Effector CD8-positive, alpha-beta T cell (primary cell): ENCODE measurements at places on chromosomes 1 and 21.

DNA sequence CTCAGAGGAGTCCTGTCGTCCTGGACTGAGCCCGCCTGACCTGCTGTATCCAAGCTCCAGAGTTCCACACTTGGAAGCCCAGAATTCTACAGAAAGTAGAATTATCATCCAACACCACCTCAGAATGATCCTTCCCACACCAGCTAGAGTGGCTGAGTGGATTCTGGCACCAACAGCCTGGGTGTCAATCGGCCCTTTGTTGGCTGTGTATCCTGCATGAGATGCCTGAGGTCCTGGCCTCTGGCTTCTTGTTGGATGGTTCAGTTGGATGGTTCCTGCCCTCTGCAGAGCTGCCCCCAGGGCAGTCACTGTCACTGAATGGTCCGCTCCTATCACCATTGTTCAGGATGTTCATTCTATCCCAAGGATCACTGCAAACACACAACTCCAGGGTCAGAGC, 49.8 kb downstream of the PGBD5 start:
- no peak for DNase-seq

GRCh38 chr1:100581096-100581705, 43.3 kb downstream of the GPR88 start:
- no peak for DNase-seq

- DNase-seq, result no peak
Measured at GRCh38 chr1:212688341-212689047, 11.1 kb downstream of the BATF3 start.

- DNase-seq, result no peak
Measured at GRCh38 chr21:14956807-14957206, 108.0 kb downstream of the NRIP1 start.

GRCh38 chr1:55150880-55151588, 64.1 kb downstream of the USP24 start:
- DNase-seq, result no peak

DNA sequence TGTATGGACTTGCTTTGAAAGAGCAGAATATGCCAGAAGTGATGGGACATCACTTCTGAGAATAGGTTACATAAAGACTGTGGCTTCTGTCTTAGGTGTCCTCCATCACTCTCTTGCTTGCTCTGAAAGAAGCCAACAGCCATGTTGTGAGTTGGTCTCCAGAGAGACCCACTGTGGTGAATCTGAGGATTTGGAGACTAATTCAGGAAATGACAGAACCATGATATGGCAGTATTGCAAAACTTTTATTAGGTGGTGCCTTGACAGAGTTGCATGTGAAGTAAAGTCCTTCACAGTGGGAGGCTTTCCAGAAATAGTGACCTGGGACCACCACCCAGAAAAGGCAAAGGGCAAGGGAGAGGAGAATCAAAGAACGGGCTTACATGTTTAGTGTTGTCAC, 628.6 kb downstream of the KCNT2 start:
- DNase-seq, result no peak

DNA sequence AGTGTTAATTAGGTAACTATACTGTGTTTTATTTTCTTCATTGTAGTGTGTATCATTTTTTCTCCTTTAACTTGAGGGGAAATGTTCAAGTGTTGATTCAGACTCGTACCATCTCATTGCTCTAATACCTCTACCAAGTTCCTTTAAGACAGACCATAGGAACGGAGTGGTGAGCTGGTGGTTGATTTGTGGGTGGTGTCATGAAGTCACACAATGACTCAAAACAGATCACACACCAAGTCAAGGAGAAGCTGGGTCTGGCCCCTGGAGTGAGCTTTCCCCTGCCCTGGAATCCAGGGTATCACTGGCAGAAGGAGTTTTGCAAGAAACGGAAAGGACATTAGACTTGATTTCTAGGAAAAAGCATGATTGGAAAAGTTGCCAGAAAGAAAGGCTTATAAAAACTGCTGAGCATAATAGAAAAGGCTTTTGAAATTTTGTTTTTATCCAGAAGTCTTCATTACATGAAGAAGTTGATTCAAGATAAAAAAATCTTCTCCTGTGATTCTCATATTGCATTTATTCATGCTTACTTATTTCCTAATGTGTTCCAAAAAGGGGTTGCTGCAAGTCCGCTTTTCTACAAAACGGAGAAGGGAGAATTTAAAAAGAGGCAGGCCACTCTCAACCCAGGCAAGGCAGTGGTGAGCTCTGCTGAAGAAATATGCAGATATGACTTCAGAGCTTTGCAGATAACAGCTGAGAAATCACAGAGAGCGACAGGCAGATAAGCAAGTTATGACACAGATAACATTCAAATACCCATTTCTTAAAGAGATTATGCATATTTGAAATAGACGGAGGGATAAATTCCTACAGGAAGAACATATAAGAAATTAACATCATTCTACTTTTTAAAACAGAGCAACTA, 79.7 kb downstream of the TBX19 start:
- no peak for DNase-seq

DNA sequence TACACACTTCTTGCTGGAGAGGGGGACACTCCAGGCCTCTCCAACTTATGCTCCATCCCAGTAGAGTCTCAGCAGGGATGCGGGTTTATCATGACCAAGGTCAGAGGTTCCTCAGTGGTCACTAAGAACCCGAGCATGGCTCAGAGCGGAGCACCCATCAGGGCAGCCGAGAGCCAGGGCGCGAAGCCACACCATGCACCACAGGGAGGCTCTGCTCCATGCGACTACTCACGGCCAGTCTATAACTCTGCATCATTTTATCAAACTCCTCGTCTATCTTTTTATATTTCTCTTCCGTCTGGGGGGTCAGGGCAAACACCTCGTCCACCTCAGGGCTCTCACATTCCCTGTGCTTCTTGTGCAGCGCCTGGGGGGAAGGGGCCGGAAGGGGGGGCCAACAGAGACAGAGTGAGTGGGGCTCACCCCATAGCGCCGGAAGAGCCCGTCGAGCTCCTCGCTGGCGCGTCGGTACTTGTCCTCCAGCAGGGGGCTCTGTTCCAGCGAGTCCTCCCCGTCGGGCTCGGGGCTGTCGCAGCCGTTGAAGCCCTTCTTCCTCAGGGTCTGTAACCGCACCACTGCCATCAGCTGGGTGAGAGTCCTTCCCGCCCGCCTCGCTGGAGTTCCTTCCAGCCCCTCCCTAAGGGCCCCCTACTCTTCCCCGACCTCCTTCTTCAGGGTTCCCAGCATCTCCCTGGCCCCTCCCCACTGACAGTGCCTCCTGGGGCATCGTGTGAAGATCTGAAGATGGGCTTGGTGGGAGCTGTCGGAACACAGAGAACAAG, 20.0 kb downstream of the MEF2D start:
- peak; percentile 71 for DNase-seq

- DNase-seq, result peak; percentile 20
Measured at GRCh38 chr1:167221126-167221737, 546 bp downstream of the POU2F1 start.

- no peak for DNase-seq
Measured at GRCh38 chr21:15309022-15309590, 244.3 kb upstream of the NRIP1 start.

DNA sequence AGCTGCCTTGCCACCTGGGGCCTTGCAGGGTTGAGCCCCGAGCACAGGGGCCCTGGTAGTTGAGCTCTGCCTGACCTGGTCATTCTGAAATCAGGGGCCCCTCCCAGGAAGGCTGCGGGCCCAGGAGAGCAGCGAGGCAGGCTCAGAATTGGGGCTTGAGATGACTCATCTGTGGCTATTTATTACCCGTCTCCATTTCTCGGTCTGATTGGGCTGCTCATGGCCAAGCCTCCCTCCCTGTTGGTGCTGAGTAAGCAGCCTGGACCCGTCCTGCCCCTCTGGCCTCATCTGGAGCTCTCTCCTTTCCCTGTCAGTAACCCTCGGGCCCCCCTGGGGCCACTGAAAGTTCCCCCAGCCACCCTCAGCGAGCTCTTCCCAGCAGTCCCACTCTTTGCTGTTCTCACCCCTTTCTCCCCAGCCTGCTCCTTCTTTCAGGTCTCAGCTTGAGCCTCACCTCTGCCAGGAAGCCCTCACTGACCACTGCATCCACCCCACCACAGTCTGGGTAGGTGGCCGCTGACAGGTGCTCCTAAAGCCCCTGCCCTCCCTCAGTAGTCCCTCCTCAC, 11.0 kb upstream of the TNFRSF8 start:
- no peak for DNase-seq

DNA sequence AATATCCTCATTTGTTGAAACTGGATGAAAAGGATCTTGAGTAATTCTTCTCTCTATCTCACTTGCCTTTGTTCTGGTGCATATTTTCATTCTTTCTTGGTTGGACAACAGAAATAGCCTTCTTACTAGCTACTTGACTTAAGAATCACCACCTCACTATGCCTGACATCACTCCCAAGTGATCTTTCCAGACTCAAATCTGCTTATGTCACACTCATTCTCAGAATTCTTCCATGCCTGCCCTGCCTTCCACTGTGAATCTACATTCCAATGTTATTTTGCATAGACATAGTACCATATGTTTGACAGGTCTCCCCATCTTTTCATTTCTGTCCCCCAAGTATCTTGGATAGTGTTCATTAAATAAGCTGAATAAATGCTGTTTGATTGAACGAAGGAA, 78.5 kb upstream of the DPYD start:
- no peak for DNase-seq

- DNase-seq, result no peak
Measured at GRCh38 chr1:185896863-185897262, 162.7 kb downstream of the HMCN1 start.

- DNase-seq, result no peak
Measured at GRCh38 chr1:200890818-200891773, 3.6 kb upstream of the INAVA start.

GRCh38 chr1:237864338-237865244, 26.1 kb downstream of the ZP4 start:
- DNase-seq, result no peak

DNA sequence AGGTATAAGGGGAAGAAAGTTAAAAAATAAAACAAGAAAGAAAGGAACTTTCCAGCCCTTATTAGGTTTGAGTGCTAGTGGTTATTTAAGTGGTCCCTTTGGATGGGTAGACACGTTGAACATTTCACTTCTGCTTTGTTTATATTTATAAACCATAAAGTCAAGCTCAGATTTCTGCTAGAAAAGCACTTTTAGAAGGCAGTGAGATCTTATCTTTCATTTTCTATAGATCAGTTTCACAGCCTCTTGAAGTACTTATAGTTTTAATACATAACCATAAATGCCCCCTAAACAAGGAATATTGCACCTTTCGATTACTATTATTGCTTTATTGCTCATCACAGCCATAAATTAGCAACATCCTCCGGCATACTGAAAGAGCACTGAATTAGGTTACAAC, 446.8 kb upstream of the PLXNA2 start:
- no peak for DNase-seq

- DNase-seq, result no peak
Measured at GRCh38 chr1:15802234-15802965, 5.0 kb downstream of the UQCRHL start.

GRCh38 chr21:39204134-39204533, 20.9 kb upstream of the PSMG1 start:
- no peak for DNase-seq

DNA sequence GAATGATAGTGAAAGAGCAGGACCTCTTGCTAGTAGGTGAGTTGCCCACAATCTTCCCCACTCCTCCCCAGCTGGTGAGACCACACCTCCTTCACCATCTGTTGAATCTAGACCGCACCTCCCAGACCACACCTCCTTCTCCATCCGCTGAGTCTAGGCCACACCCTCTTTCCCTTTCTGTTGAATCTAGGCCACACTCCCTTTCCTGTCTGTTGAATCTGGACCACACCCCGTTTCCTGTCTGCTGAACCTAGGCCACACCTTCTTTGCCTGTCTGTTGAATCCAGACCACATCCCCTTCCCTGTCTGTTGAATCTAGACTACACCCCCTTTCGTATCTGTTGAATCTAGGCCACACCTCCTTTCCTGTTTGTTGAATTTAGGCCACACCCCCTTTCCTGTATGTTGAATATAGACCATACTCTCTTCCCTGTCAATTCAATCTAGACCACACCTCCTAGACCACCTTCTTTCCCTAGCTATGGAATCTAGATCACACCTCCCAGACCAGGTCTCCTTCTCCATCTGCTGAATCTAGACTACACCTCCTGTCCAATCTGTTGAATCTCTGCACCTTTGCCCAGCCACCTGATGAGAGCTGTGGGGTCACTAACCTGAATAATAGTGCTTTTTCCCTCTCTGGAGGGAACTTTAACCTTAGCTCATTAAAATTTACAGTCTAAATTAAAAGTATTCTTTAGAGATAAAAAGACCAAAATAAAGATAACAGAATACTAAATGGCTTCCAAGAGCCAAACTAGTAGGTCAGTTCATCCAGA, 116.3 kb downstream of the DAB1 start:
- DNase-seq, result no peak

DNA sequence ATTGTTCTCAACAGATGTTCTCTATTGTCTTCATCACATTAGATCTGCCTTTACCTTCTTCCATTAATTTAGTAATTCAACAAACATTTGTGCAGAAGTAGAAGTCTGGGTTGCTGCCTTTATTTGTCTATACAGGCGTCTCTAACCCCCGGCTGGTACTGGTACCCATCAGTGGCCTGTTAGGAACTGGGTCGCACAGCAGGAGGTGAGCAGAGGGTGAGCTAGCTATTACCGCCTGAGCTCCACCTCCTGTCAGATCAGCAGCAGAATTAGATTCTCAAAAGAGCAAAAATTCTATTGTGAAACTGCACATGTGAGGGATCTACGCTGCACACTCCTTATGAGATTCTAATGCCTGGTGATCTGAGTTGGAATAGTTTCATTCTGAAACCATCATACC, 12.9 kb upstream of the EDEM3 start:
- no peak for DNase-seq

GRCh38 chr1:93078638-93078985, 471 bp upstream of the MTF2 start:
- DNase-seq, result no peak

GRCh38 chr1:46533179-46533864, 18.1 kb downstream of the KNCN start:
- DNase-seq, result no peak

GRCh38 chr1:48684381-48684780, 92.3 kb downstream of the BEND5 start:
- no peak for DNase-seq

- no peak for DNase-seq
Measured at GRCh38 chr1:30449003-30449402, 274.4 kb downstream of the MATN1 start.

- DNase-seq, result no peak
Measured at GRCh38 chr1:164086832-164087231, 472.2 kb upstream of the PBX1 start.

DNA sequence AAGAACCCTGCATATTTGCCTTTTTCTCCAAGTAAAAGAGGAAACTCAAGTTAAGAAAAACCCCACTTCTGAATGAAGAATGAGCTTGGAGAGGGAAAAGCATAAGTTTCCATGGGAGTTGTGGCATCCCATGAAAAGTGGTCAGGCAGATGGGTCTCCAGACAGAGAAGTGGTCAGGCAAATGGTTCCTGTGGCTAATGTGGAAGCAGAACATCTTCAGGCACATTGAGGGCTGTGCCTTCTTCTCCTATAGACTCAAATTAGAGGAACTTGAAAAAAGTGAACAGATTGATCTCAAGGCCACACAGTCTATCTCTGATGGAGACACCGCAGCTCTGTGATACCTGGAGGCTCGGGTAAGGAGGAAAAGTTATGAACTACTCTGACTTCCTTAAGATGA, 55.7 kb upstream of the KIRREL1 start:
- DNase-seq, result no peak

GRCh38 chr1:236020359-236021219, 44.3 kb downstream of the NID1 start:
- no peak for DNase-seq

GRCh38 chr21:45403825-45404729, 888 bp upstream of the COL18A1 start:
- no peak for DNase-seq

GRCh38 chr1:151655371-151655770, 43.5 kb downstream of the SNX27 start:
- no peak for DNase-seq

- no peak for DNase-seq
Measured at GRCh38 chr1:150972417-150972940, 2.2 kb downstream of the CERS2 start.
